Stimulated activated CD4-positive, alpha-beta T cell treated with anti-CD3 and anti-CD28 coated beads, TNF-alpha, amount 100 ng/mL, for 1 hour (primary cell): ENCODE measurements at places on chromosomes 4 and X.

GRCh38 chr4:135065366-135065765 is 863.8 kb upstream of the PABPC4L start:
- no peak for DNase-seq

- DNase-seq: no peak
These were observed 113.0 kb upstream of the DCLK2 start for GRCh38 chr4:149965206-149965605.

- DNase-seq: no peak
These were observed 263.0 kb upstream of the RPS6KA3 start for GRCh38 chrX:20529711-20530110.

- DNase-seq: no peak
These were observed 94.2 kb downstream of the CDS1 start for GRCh38 chr4:84677093-84677492.

- DNase-seq: no peak
These were observed 6.8 kb upstream of the TMEM144 start for GRCh38 chr4:158203436-158203835.

GRCh38 chr4:112751447-112751846 is 114.5 kb downstream of the LARP7 start:
- DNase-seq: no peak

- no peak for DNase-seq
These were observed 343.7 kb downstream of the MID1IP1 start for GRCh38 chrX:39144956-39145355.

DNA sequence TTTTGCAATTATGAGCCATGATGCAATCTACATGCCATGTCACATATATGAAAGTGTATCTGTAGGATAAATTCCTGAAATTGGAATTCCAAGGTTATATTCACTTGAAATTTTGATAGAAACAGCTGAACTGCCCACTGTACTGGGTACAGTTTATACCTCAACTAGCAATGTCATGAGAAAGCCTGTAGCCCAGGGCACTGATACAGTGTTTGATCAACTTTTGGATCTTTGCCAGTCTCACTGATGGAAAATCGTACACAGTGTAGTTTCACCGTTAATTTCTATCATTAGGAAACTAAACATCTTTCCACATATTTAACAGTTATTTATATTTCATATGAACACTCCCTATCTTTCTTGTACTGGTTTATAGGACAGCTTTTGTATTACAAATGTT is 34.2 kb downstream of the TAPT1 start:
- no peak for DNase-seq

DNA sequence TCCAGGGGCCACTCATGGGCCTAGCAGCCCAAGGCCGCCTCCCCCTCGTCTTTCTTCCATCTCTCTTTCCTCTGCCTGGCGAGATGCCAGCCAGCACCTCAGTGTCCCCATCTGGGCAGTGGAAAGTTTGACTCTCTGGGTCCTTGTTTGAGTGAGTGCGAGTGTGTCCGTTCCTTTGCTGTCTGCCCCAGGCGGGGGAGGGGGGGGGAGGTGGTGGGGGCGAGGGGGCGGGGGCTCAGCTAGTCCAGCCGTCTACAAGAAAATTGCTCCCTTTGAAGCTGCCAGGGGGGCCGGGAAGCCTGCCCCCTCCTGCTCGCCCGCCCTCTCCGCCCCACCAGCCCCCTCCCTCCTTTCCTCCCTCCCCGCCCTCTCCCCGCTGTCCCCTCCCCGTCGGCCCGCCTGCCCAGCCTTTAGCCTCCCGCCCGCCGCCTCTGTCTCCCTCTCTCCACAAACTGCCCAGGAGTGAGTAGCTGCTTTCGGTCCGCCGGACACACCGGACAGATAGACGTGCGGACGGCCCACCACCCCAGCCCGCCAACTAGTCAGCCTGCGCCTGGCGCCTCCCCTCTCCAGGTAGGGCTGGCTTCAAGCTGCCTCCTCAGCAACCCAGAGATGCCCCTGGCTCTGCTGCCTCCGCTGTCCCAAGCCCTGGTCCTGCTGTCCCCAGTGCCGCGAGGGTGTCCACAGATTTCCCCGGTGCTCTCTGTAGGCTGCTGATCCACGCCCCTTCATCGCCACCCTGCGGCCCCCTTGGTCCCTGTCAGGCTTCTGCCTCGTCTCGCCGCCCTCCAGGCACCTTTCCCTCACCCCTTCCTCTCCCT is at the start of gene BGN:
Gene BGN (plus strand): TSS at position 440 of the 821 bp plus-strand sequence. CDS start 9,652 bp downstream, outside the sequence.
- no peak for DNase-seq

GRCh38 chrX:19064175-19064574 is 58.1 kb downstream of the ADGRG2 start:
- DNase-seq: no peak

GRCh38 chr4:109914322-109914721 is 1.6 kb downstream of the EGF start:
- no peak for DNase-seq

- DNase-seq: no peak
These were observed 86.6 kb upstream of the NPNT start for GRCh38 chr4:105808750-105809041.

DNA sequence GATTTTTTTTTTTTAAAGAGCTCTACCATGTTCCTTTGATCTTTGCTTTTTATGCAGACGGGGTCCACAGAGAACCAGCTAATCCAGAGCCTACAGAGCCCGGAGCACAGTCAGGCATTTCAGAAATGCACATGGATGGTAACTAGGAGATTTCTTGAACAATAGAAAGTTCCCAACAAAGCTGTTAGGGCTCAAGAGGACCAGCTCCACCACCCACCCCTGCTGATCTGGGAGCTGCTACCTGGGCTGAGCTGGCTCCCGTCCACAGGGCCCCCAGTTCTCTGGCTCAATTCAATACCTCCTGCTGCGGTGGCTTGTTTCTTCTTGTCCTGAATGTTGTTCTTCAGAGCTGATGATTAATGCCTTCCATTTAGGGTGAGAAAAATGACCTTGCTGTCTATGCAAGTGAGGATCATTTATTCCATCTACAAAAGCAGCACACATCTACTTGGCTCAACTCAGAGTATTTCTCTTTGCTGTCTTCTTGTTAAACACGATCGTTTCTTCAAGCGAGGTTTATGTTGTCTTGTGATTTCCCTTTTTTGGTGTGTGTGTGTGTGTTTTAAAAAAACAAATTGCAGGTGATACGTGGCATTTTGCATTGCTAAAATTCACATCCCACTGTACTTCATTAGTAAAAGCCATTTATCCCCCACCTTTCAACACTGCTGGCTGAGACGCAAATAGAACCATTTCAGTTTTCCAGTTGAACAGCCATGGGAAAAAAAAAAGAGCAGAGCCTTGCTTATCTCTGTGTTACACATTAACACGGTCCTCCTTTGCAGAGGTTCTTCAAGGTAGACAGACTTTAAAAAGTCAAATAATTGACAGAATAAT is 31.3 kb downstream of the IGFBP7 start:
- DNase-seq: no peak

- DNase-seq: no peak
These were observed 24.4 kb upstream of the DCK start for GRCh38 chr4:70969076-70969475.

- DNase-seq: no peak
These were observed 32.3 kb upstream of the AFAP1 start for GRCh38 chr4:7971881-7972500.
